Activated T-helper 1 cell treated with anti-CD3 and anti-CD28 coated beads, Interleukin-12 subunit alpha, Interleukin-12 subunit beta, Interleukin-2, Interleukin-4 antibody, amounts not matched to agents 30 ng/mL and 10 ng/mL and 1 ng/mL, durations not matched to agents 14 hours and 24 hours and 36 hours (primary cell): ENCODE measurements at places on chromosomes 12 and 14.

- no peak for DNase-seq
These were observed 20.8 kb downstream of the PAPLN start for GRCh38 chr14:73258076-73258475.

GRCh38 chr12:16155938-16156337 is 121.5 kb downstream of the SLC15A5 start:
- no peak for DNase-seq

DNA sequence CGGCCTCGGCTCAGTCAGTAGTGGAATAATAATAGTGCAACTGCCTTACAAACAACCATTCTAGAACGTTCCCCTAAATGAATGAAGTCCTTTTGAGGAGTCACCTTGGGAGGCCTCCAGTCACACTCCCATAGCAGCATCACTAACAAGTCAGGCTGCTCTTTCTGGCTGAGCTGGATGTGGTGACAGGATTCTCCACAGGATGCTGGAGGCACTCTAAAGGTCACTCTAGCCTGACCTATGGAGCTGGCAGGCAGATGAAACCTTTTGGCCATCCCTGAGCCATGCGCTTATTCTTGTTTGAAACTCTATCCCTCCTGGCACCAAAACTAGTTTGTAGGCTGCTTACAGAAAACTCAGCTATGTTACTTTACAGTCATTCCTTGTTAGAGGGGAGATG is 17.9 kb upstream of the TFCP2 start:
- DNase-seq, result no peak

- DNase-seq, result no peak
These were observed 53.7 kb downstream of the ERC1 start for GRCh38 chr12:1044696-1045095.

DNA sequence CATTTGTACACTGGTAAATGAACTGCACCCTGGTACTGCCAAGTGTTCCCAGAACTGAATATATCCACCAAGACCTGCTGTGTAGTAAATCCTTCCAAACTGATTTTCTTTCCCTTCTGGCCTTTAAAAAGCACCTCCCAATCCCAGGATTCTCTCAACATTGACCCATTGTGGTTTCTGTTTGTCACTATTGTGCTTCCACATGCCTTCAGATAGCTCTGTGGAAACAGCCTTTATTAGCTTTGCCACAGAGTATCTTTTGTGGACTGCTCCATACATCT is 949 bp upstream of the KIF21A start:
- DNase-seq, result no peak

- DNase-seq, result no peak
These were observed 331.1 kb upstream of the FKBP4 start for GRCh38 chr12:2463719-2464118.

GRCh38 chr14:67186789-67187584 is 2.3 kb upstream of the GARIN2 start:
- DNase-seq, result no peak

DNA sequence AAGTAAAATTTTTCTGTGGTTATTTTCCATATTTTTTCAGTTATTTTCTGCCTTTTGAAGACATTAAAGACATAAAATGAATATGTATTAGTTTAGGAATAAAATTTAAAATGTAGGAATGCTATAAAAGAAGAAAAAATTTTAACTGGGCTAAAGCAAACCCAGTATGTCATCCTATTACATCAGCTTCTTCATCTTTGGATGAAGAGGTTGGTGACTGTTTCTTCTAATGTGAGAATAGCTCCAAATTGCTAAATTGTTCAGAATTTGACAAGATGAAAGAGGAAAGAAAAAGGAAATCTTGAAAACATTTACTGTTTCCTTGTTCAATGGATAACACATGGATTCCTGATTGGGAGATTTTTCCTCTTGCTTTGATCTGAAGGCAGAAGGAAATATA is 52.7 kb upstream of the PZP start:
- no peak for DNase-seq

GRCh38 chr12:100499416-100499815 is 25.8 kb downstream of the NR1H4 start:
- no peak for DNase-seq

DNA sequence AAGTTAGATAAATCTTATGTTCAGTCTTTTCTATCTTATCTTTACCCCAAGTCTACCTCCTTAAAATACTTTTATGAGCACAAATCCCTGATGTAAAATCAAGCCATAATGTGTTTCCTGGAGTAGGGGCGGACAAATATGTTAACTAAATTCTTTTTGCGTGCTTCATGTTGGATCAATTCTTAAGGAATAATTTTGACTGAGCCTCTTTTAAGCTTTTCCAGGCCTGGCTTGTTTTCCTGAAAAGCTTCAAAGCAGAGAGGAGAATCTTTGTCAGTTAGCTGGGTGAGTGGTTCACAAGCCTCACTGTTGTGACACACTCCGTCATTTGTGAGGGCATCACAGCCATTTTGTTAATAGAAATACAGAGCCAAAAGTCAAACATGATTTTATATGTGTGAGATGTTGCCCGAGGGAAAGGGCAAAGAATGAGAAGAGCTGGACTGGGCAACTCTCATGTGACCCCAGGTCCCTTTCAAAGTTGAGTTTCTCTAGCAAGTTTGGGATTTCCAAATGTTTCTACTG is 468.9 kb downstream of the RGS6 start:
- no peak for DNase-seq

GRCh38 chr12:11639454-11639853 is 10.0 kb upstream of the ETV6 start:
- no peak for DNase-seq

- no peak for DNase-seq
These were observed 13.6 kb downstream of the ACADS start for GRCh38 chr12:120739031-120739762.
